ENCODE measurements at places on chromosomes 5 and 9.

DNA sequence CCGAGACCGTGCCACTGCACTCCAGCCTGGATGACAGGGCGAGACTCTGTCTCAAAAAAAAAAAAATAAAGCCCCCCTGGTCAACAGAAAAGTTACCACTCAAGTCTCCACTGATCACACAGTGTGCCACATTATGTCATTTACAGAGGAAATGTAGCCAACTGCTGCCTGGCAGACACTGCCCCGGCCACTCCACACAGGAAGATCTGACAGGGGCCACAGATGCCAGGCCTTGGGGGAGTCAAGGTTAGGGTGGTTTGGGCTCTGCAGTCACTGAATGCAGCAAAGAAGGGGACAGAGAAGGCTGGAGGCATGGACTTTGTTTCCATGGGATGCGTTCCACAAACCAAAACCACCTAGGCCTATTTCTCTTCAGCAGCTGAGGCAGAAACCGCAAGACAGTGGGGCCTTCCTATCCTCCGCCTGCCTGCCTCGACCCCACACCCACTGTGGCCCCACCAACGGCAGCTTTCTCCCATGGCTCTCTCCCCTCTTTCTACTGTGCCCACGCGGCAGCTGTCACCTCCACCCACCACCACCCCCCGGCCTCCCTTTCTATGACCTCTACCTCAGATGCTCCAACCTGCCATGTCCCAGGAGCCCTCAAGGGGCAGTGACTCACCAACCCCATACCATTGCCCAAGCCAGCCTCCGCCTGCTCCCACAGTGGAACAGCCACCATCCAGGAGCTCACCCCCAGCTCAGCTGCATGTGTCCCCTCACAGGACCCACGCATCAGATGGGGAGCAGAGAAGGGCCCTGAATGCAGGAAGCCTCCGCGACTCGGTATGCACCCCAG, 12.4 kb downstream of the IPPK start:
- DNase-seq = no peak

DNA sequence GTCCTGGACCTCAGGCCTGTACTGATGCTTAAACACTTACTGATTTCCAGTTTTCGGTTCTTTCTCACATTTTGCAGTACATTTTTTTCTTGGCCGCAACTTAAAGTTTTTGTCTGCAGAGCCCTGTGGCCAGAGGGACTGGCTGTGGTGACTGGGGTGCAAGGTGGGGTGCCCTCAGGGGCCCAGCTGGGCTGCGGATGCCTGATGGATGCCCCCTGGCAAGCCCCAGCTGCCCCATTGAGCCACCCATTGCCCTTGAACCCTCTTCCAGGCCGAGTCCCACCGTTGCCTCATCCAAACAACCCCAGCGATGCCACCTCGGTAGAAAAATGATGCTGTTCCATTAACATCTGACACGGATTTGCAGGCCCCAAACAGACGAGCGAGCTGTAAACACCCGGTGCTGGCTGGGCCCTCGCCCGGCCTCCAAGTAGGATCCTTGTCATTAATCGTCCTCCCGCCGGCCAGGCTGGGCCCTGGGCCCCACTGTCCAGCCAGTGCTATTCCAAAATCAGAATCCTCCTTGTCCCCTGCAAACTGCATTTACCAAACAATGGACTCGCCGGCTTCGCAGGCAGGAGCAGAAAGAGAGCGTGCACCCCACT, 107.9 kb downstream of the PHF2 start:
- peak; percentile 36 for DNase-seq

GRCh38 chr9:131525643-131526565, 5.2 kb downstream of the UCK1 start:
- DNase-seq = no peak

- no peak for DNase-seq
Observed at GRCh38 chr9:95182854-95183563, 134.5 kb downstream of the FANCC start.

- no peak for DNase-seq
Observed at GRCh38 chr9:110115826-110116542, 92.0 kb downstream of the C9orf152 start.

GRCh38 chr9:115135821-115136778, 18.1 kb upstream of the TNC start:
- DNase-seq = no peak

DNA sequence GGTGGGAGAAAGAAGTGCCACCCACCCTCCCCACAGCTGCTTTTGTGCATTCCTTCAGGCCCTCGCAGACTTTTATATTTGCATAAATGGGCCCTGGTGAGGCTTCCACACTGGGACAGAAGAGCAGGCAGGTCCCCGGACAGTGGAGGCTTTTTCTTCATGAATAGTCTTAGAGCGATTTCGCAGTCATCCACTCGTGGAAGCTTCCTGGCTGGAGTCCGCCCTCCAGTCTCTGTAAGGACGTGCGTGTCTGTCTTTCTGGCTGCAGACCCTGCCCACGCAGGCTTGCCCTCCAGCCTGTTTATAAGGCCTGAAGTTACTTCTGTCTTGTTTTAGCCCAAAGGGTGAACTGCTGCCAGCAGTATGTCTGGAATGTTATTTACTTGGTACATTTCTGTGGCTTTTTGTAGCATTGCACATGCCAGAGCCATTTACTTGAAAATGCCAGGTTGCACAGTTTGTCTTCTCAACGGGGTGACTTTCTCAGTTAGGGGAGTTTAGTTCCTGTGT, 195.7 kb downstream of the AOPEP start:
- no peak for DNase-seq

DNA sequence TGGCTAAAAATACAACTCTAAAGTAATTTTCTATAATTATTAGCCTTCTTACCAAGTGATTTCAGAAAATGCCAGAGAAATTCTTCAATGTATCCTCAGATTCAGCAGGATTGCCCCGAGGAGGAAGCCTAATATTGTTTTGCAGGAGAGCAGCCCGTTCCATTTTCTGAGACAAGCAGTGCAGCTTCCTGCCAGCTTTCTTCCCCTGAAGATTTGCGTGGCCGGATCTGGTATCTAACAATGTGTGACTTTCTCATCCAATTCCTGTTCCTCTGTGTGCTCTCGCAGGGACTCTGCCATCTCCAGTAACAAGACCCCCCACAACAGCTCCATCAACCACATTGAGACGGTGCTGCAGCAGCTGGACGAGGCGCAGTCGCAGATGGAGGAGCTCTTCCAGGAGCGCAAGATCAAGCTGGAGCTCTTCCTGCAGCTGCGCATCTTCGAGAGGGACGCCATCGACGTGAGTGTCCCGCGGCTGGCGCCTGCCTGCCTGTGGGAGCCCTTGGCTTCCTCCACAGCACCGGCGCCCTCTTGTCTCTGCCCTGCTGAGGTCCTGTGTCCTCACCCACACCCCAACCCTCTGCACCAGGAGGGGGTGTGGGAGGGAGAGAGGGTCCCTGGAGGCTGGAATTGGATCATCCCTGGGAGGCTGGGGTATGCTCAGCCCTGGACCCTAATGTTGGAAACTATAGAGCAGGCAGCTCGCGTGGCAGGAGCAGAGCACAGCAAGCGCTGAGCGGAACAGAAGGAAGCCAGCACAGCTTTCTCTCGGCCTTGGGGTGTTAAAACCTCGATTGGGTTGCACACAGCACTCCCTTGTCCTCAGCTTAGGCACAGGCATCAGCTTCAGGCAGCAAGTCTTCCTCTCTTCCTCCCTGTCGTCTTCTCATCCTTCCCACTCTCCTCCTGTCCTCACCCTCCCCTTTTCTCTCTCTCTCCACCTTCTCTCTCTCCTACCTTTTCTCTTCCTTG, 216.2 kb downstream of the TRIO start:
- DNase-seq = no peak

GRCh38 chr9:13524245-13524644, 244.8 kb upstream of the MPDZ start:
- DNase-seq = no peak

DNA sequence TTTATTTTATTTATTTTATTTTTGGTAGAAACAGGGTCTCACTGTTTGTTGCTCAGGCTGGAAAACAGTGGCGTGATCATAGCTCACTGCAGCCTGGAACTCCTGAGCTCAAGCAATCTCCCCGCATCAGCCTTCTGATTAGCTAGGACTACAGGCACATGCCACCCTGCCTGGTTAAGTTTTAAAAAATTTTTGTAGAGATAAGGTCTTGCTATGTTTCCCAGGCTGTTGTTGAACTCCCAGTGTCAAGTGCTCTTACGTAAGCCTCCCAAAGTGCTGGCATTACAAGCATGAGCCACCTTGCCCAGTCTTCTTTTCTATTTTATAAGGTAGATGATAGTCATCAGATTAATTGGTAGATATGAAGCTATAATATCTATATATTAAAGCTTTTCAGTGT, 382.7 kb downstream of the CDH12 start:
- DNase-seq = no peak

GRCh38 chr9:33254211-33254610, 10.3 kb downstream of the BAG1 start:
- no peak for DNase-seq

DNA sequence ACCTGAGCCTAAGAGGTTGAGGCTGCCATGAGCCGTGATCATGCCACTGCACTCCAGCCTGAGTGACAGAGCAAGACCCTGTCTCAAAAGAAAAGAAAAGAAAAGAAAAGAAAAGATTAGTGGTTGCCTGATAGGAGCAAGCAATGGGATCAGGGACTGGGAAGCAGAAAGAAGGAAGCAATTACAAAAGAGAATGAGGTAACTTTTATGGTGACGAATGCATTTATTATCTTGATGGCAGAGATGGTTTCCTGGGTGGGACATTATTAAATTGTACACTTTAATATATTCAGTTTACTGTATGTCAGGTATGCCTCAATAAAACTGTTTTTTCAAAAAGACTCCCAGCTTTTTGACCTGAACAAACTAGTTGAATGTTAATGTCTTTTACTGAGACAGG, 7.5 kb upstream of the PFDN1 start:
- no peak for DNase-seq

DNA sequence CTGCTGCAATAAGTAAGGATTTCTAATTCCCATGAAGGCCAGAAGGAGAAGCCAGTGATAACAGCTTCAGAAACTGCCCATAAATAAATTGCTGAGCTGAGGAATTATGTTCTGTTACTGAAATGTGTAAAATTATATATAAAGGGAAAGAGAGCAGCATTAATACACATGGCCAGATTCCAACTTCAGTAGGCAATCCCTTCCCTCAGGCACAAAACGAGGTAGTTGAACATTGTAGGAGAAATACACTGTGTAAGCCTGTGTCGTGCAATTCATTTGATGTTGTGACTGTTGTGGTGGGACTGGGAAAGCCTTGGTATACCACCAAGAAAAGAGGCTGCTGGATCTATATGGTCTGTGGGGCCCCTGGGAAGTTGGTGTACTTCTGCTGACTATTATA, 192.9 kb downstream of the WDR70 start:
- DNase-seq = no peak

GRCh38 chr9:121085661-121086060, 10.9 kb downstream of the CNTRL start:
- no peak for DNase-seq

GRCh38 chr9:121348221-121348620, 21.8 kb downstream of the STOM start:
- no peak for DNase-seq
